ENCODE measurements at places on chromosomes 2 and 18.

DNA sequence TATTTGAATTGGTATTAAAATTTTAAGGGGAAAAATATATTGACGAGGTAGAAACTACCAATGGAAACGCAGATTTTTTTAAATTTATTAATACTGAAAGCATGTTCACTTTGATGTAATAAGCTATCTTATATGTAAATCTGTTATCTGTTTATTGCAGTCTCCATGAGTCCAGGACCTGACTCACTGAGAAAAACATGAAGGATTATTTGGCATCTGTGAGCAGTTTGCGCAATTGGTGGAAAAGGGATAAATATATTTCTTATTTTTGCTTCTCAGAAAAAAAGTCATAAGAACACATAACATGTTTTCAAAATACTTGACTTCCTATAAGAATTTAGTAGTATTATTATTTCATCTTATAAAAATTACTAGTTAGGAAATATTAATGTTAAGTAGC is 561.4 kb downstream of the ADCYAP1 start:
- no peak for DNase-seq

GRCh38 chr2:127423880-127424279 is 5.7 kb downstream of the PROC start:
- no peak for DNase-seq

DNA sequence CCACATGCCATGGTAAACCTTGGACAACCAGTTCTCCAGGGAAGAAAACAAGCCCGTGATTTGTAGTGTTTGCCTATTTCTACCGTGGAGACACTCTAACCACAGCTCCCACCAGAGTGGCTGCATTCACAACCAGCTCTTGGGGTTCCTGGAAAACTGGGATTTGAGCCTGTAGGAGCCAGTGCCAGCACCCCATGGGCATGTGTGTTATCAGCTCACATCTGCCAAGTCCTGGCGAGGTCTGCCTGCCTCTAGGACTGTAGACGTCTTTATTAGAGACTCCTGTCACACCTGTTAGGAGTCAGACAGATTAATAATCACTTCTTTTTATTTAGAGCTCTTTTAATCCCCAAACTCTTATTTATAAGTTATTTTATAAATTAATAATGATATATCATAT is 41.0 kb downstream of the INPP5D start:
- DNase-seq = no peak

DNA sequence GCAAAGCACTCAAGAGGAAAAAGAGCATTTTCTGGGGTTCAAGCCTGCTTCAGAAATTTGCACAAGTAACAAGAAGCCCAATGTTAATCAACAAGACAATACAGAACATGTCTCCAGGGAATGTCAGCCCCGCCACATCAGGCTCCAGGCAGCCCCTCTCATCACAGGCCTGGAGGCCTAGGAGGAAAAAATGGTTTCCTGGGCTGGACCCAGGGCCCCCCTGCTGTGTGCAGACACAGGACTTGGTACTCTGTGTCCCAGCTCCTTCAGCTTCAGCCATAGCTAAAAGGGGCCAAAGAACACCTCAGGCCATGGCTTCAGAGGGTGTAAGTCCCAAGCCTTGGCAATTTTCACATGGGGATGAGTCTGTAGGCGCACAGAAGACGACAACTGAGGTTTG is 802.9 kb upstream of the KLHL29 start:
- no peak for DNase-seq

- DNase-seq = peak; percentile 9
These were observed 375.2 kb upstream of the SPHKAP start for GRCh38 chr2:228556717-228557116.

GRCh38 chr2:153715218-153715850 is 156.4 kb upstream of the GALNT13 start:
- no peak for DNase-seq

GRCh38 chr2:207330912-207331311 is 165.2 kb upstream of the KLF7 start:
- DNase-seq = peak; percentile 96

DNA sequence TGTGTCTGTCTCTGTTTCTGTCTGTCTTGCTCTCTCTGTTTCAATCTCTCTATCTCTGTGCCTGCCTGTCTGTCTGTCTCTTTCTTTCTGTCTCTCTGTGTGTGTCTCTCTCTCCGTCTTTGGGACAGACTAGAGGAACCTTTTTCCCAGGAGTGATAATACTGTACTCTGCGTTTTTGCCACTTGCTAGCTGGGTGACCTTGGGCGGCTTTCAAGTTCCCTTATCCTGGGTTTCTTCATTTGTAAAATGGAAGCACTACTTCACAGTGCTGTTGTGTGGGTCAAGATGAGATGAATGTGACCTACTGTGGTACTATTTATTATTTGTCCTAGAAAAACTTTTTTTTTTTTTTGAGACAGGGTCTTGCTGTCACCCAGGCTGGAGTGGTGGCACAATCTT is 42.4 kb downstream of the HPCAL1 start:
- DNase-seq = no peak

DNA sequence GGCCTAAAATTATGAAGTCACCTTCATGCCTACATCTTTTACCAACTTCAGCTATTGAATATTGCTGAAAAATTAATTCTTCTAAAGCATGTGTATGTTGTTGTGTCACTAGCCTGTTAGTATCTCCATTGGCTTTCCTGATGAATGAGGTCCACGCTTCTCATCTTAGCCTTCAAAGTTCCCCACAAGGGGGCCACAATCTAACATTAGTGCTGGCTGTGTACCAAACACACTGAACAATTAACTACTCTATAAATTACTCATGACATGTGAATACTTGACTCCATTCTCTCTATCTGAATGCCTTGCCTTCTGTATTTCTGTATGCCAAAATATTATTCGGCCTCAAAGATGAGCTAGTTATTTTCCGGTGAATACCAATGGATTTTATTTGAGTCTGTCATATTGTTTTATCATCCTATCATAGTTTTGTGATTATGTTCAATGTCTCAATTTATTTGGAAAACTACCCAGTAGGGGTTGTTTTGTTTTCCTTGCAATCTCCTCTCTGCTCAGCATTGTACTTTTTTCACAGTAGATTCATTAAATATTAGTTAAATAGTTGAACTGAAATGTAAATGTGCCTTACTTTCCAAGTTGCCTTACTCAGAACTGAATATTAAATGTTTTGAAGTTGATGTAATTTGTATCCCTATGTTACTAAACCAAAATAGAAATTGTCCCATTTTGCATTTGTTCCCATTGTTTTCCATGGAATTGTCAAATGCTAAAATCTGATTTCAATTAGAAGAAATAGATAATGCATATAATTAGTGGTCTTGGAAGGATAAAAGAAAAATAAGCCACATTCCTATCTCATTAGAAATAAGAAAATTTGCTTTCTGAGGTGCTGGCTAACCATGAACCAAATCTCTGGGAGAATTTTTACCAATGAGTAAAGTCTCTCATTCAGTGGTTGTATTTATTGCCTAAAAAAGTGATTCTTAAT is 208.4 kb upstream of the COL3A1 start:
- peak; percentile 40 for DNase-seq

DNA sequence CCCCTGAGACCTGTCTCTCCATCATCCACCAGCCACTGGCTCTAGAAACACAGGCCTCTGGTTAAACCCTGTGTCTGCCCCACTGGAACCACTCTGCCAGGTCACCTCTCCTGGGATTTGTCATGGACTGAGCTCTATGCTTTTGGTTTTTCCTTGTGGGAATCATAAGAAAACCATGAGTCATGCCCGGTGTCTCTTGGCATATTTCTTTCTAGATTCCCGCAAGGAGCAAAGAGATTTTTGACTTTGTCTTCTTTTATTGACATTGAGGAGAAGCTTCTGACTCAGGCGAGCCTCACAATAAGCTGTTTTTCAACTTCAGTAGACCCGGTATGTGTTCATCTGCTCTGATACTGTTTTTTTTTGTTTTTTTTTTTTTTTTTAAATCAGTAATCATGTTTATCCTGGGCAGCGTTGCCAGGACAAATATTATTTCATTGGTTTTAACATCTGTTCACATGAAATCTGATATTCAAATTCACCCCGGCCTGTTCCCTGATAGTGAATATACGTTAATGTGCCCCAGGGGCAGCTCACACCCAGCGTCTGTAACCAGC is 207.1 kb downstream of the ACKR3 start:
- peak; percentile 59 for DNase-seq
